ENCODE measurements at places on chromosomes 11 and 22.

DNA sequence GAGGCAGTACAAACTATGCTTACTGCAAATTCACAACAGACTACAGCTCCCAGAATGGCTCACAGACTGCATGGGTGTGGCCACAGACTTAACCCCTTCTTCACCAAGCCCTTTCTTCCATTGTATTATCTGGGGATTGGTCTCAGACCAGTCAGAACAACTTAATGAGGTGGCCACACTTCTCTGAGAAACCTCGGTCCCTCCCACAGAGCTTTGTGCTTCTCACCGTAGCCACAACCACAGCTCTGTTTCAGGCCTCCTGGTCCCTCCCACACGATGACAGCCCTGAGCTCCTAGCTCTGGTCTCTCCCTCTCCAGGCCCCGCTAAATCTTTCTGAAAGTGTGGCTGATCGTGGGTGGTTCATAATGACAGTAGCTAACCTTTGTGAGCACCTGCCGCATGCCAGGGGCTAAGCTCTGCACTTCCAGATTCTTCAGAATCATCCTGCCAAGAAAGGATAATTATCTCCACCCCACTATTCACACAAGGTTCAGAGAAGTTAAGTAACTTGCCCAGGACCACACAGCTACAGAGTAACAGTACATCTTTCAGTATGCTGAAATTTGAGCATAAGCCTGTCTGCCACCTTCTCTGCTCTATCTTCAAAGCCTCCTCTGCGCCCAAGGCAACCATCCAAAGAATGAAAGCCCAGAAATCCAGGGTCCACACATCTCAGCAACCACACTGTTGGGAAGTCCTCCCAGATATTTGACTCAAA, 5.4 kb downstream of the PDE2A start:
- ATAC-seq: no peak

DNA sequence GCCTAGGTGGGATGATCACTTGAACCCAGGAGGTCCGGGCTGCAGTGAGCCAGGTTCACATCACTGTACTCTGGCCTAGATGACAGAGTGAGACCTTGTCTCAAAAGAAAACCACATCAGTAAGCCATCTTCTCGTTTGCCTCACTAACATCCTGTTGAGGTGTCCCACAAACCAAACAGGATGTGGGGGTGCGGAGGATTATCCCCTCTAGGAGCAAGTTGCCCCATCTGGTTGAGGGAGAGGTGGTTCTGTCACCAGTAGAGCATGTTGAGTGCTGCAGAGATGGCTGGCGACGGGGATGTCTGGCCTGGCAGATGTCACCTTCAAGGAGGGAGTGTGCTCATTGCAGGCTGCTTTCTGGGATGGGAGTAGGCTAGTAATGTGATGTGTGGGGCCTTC, 72.4 kb downstream of the ZNRF3 start:
- ATAC-seq: no peak

DNA sequence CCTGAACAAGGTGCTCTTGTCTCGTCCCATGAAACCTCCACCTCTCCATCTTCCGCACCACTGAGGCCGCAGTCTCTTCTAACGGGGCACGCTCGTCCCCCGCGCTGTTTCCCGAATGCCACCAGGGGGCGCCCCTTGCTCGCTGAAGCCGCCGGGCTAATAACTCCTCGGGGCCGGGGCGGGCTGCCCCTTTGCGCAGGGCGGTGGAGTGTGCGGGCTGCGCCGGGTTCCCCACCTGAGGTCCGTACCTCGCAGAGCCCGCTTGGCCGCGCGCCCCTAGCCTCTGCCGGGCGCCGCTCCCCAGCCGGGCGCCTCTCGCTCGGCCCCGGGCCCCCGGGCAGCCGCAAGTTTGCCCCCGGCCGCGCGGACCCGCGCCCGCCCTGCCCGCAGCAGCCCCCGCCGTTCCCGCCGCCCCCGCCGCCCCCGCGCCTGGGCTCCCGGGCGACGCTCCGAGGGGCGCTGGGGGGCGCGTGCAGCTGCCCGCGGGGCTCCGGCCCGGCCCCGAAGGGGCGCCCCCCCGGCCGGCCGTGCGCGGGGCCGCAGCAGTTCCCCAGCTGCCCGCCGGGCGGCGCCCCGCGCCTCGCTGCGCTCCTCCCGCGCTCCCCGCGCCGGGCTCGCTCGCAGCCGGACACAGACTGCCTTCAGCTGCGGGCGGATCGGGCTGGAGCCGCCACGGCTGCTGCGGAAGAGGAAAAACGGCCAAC, at the start of gene GRIK4:
TSS of gene GRIK4 (plus strand) at position 633 of the 704 bp plus-strand sequence. CDS start 148,571 bp downstream, outside the sequence.
- ATAC-seq: peak; percentile 92

DNA sequence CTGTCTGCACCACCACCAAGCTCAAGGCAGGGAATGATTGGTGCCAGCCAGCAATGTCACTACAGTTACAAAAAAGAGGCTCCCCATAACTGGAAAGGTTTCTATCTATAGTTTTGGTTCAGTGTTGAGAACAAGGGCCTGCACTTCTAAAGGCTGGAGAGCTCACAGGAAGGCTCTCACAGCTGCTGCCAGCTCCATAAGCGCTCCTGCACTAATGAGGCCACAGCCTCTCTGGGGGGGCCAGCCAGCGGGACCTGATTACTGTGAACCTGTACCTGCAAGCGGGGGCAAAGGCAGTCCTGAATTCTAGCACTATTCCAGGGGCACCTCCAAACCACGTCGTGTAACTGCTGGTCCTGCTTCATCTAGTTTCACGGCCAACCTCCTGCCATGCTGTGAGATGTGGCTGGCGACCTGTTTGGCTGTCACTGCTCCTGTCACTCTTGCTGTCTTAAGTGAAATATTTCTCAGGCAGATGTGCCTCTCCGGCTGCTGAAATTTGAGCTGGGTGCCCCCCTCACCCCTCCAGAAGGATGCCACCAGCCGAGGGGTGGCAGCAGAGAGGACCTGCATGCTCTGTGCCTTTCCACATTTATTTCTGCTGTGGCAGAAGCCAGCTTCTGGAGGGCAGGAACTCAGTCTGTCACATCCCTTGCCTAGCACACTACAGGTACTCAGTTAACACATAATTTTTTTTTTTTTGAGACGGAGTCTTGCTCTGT, 53.3 kb upstream of the ARFGAP3 start:
- ATAC-seq: no peak

DNA sequence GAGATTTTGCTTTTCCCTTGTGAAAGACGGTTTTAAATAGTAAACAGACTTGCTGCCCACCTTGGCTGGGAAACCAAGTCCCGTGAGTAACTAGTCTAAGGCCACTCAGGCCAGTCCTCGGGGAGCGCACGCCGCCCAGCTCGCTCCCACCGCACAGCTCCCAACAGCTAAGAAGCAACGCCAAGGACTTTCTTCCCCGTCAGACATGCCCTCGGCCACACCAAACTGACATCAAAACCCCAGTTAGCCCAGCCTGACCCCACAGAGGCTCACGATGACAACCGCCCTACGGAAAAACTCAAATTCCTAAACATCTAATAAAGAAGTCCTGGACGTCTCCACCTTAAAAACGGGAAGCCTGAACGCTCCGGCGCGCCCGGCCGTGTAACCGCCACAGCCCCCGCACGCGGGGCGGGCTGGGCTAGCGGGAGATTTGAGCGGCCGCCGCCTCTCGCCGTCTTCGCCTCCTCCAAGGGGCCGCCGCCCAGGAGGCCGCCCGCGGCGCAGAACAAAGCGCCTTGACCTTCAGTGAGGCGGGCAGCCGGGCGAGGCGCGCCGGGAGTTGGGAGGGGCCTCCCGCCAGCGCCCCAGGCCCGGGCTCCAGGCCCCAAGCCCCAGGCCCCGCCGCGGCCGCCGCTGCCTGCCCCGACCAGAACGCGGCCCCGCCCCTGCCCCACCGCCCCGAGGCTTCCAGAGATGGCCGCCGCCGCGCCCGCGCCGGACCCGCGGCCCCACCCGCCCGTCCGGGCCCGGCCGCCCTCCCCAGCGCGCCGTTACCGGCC, 486 bp downstream of the NAP1L4 start:
- peak; percentile 91 for ATAC-seq

GRCh38 chr11:15968461-15969130, 387.8 kb downstream of the SOX6 start:
- no peak for ATAC-seq

GRCh38 chr11:134586726-134587125, 174.7 kb upstream of the B3GAT1 start:
- ATAC-seq: no peak

GRCh38 chr11:104120493-104121137, 43.3 kb downstream of the PDGFD start:
- no peak for ATAC-seq

GRCh38 chr11:34245041-34245440, 112.8 kb downstream of the ABTB2 start:
- ATAC-seq: no peak

- ATAC-seq: no peak
These were observed 26.0 kb downstream of the OSBPL5 start for GRCh38 chr11:3139086-3139440.

DNA sequence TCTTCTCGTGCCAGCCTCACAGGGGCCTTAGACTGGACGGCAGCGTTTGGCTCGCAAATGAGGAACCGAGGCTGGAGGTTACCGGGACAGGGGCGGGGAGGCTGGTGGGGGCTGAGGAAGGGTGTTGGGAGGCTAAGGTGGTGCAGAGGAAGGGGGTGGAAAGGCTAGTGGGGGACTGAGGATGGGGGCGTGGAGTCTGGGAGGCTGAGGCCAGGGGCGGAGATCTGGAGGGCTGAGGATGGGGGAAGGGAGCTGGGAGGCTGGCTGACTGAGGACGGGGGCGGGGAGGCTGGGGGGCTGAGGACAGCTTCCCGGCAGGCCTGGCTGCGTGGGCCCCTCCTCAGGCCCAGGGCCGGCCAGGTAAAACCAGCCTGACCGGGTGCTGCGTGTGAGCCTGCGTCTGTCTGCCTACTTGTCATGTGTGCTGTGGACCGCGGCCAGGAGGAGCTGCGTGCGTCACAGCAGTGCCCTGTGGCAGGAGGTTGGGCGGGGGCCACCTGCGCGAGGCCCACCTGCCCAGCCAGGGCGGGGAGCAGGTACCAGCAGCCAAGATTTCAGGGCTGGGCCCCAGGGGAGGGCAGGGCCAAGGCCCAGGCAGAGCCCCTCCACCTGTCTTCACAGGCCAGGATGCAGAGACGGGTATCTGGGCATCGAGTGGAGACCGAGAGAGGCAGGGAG, 9.4 kb upstream of the PIM3 start:
- no peak for ATAC-seq

- ATAC-seq: no peak
These were observed 16.7 kb downstream of the PAFAH1B2 start for GRCh38 chr11:117160826-117161225.

- ATAC-seq: no peak
These were observed 60.0 kb downstream of the OTOG start for GRCh38 chr11:17607083-17607429.

DNA sequence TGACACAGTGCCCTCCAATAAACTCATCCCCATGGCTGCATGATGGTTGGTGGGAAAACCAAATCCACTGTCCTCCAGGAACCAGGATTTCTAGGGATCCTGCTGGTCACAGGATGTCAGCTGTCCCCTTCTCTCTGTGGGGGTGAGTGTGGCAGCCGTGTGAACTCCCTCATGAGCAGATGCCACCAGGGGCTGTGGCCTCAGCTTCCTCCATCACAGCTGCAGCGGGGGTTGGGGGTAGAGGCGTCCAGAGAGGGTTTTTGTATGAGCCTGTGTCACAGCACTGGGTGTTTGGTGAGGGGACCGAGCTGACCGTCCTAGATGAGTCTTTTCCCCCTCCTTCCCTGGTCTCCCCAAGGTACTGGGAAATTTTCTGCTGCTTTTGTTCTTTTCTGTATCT, 26.4 kb downstream of the IGLL5 start:
- no peak for ATAC-seq

DNA sequence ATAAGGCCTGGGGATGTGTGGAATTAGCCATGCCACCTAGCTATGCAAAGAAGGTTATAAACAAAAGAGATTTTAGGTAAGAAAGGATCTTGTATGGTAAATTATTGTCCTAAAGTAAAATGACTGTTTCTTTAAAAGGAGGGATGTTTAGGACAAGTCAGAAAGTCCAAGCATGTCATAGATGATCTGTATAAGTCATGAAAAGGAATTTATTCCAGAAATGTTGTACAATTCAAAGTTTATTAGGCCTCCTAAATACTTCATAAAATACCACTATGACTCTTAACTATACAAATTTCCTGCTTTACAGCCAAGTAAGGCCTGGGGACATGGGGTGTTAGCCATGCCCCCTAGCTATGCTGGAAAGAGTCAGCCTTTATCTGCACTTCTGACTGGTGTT, 22.7 kb downstream of the OR5A2 start:
- no peak for ATAC-seq

- ATAC-seq: no peak
These were observed 32.2 kb upstream of the GAB2 start for GRCh38 chr11:78449866-78450265.

DNA sequence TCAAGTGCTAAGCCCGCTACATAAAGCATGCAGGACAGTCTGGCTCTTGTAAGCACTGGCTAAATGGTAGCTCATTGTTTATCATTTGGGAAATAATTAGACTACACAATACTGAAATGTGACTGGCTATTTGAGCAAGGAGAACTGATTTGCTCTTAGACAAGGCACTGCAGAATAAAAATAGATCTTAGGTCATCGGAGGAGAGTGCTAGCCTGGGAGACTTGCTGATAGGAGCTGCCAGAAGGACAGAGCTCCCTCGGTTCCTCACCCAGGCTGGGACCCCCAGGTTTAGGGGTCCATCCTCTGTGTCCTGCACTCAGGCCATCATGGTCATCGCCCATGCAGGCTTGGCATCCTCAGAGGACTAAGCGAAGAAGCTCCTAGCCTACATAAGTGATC, 184.4 kb upstream of the NCAM1 start:
- ATAC-seq: no peak

GRCh38 chr11:76270389-76270788, 64.1 kb upstream of the WNT11 start:
- peak; percentile 29 for ATAC-seq

DNA sequence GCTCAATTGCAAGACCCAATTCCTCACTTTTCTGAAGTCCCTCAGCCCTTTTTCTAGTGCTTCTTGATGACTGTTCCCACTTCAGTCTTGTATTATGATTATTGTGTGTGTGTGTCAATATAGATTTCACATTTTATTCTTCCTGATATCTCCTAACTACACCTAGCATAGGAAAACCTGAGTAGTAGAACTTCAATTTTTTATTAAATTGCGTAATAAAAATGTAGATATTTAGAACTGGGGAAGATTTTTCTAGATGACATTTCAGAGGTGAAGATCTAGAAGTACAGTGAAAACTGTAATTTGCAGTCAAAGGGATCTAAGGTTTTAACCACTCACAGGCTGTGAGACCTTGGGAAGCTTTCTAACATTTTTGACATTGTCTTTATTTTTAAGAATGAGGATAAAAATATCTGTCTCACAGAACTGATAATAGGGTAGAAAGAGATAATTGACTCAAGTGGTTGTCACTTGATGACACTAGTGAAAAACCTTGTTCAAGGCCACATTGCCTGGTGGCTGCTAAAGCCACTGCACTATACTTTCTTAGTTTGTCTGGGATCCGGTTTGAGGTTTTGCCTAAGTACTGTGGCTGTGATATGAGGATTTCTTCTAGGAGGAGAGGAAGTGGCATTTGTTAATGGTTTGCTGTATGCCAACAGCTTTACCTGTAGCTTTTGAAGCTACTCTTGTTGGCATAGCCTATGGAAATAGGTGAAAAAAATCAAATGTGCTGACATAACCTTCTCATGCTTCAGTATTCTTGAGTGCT, 32.2 kb upstream of the SESN3 start:
- ATAC-seq: no peak

GRCh38 chr11:17635551-17635938, 83.8 kb upstream of the MYOD1 start:
- ATAC-seq: no peak
